Kidney epithelial cell (primary cell): ENCODE measurements at places on chromosomes 1 and 21. TPM values are rescaled to one million over a fixed set of nuclear protein-coding genes. Genes with fewer than 3 reads are reported as not detected.
A peak's percentile ranks its signal among the peaks of the same experiment; 100 is the strongest.

- DNase-seq: no peak
These were observed 1044.4 kb downstream of the ADGRL2 start for GRCh38 chr1:82844911-82845827.

DNA sequence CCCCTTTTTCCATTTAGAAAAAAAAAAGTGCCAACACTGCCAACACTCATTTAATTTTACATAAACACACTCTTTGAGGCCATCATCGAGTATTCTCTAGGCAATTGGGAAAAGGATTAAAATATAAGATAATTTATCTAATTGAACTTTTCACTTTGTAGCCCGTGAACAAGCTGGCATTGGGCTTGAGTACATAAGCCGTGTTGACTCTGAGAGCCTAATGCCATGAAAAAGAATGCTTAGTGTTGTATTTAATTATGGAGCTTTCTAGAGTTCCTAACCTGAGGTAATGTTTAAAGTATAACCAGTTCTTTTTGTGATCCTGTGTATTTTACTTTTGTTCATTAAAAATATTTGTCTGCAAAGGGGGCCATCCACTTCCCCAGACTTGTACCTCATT lies 193.8 kb downstream of the LYPLAL1 start:
- DNase-seq: no peak

GRCh38 chr1:160570840-160571239 lies 8.5 kb downstream of the CD84 start:
- no peak for DNase-seq

- no peak for DNase-seq
These were observed 511 bp upstream of the INPP5B start for GRCh38 chr1:37947364-37947763.

The WNT4 gene
- total RNA-seq: 0.14 and 0.58 TPM in 2 replicates

DNA sequence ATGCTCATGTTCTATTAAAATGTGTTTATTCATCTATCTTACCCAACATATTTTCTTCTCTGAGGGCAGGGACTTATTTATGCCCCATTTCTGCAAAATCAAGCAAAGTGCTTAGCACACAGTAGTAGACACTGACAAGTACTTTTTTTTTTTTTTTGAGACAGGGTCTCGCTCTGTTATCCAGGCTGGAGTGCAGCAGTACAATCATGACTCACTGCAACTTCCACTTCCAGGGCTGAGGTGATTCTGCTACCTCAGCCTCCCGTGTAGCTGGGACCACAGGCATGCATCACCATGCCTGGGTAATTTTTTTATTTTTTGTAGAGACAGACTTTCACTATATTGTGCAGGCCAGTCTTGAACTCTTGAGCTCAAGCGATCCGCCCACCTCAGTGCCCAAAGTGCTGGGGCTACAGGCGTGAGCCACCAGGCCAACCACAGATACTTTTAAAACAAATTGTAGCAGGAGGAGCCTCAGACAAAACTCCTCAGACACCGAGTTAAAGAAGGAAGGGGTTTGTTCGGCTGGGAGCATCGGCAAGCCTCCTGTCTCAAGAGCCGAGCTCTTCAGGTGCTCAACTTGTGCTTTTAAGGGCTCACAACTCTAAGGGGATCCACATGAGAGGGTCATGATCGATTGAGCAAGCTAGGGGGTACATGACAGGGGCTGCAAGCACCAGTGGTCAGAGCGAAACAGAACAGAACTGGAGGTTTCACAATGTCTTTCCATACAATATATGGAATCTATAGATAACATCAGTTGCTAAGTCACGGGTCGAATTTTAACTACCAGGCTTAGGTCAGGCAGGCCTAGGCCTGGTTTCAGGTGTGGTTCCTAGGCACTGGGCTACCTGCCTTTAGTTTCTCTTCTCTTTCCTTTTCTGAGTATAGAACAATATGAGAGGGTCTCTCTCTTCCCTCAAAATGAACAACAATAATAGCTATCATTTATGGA lies 5.7 kb upstream of the TMEM167B start:
- DNase-seq: peak; percentile 72
